ENCODE measurements at places on chromosomes 3 and 15.
A peak's percentile ranks its signal among the peaks of the same experiment; 100 is the strongest.

DNA sequence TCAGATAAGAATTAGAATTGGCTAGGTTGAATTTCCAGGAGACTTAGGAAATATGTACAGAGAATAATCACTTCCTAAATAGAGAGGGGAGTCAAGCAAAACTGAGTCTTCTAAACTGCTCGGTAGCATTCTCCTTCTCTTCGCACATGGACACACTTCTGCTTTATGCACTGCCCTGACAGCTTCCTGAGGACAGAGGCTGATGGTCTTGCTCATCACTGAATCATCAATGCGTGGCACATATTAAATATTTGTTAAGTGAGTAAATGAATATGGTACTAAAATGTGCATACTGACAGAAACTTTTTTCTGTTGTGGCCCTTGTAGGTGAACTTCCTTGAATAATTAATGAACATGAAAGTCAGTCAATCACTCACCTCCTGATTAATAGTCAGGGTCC is 315.5 kb downstream of the FHIT start:
- DNase-seq = no peak

DNA sequence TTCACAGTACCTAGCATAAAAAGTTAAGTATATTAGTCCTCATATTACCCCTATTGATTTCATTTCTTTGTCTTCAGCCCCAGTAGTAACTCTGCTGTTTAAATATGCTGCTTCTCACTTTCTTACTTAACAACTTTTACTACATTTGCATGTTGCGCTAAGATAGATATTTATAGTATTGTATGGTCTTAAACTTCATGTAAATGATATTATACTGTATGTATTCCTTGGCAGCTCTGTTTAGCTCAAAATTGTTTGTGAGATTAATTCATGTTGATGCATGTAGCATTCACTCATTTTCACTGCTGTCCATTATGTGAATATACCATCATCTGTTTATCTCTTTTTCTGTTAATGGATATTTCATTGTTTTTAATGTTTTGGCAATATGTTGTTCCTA is 64.4 kb downstream of the PPM1L start:
- no peak for DNase-seq

DNA sequence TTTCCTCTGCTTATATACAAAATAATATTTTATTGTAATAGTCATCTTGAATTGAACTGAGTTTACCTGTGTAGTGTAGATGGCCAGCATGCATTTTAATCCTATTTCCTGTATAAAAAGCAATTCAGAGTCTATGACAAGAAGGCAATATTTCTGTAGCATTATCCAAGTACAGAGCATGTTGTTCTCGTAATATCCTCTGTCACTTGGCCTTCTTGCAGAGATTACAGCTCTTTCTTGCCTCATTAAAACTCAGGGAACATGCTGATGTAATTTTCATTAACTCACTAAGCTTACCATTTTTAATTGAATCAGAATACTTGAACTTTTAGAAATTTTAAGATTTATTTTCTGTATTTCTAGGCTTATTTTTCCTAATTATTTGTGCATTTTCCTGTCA is 203.3 kb upstream of the AGTR1 start:
- DNase-seq = peak; percentile 28

- DNase-seq = no peak
These were observed 37.6 kb upstream of the DUSP7 start for GRCh38 chr3:52093756-52094545.

DNA sequence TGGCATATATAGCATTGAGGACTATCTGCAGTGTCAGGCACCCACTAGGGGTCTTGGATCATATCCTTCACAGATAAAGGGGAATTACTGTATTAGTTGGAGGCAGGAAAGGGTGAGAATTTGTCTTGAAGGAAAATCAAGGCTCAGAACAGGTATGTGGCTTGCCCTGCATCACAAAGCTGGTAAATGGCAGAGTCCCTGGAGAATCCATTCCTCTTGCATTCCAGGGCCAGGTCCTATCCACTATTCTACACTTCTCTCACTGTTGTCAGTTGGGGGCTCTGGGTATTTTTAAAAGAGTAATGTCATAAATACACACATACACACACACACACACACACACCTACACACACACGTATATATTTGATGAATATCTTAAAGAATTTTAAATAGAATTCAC is 19.8 kb upstream of the FGF12 start:
- no peak for DNase-seq

DNA sequence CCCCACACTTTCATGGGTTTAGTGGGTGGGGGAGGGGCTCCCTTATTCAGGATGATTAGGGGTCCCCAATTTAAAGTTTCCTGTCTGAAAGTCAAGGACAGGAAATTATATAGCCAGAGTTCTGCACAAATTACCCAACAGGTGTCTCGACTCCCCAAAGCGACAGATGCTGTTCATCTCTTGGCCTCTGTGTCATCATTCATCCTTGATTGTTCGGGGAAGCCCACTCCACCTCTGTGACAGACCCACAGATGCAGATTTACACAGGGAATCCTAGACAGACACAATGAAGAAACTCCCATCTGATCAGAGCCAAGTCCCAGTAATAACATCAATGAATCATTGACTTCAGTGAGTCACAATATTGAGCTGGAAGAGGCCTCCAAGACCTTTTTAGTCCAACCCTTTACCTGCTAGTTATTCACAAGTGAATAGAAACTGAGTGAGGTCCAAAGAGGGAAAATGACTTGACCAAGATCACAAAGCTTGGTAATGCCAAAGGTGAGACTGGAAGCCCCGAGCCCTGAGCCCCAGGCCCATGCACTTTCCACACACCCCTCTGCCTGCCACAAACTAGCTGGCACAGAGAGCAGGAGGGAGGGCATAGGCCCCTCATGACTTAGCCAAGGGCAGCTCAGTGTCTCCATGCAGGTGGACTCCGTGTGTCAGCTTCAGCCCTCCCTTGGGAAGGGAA is 7.9 kb upstream of the SRP14 start:
- DNase-seq = no peak

- no peak for DNase-seq
These were observed 249.7 kb downstream of the KCNMB2 start for GRCh38 chr3:178785961-178786360.

DNA sequence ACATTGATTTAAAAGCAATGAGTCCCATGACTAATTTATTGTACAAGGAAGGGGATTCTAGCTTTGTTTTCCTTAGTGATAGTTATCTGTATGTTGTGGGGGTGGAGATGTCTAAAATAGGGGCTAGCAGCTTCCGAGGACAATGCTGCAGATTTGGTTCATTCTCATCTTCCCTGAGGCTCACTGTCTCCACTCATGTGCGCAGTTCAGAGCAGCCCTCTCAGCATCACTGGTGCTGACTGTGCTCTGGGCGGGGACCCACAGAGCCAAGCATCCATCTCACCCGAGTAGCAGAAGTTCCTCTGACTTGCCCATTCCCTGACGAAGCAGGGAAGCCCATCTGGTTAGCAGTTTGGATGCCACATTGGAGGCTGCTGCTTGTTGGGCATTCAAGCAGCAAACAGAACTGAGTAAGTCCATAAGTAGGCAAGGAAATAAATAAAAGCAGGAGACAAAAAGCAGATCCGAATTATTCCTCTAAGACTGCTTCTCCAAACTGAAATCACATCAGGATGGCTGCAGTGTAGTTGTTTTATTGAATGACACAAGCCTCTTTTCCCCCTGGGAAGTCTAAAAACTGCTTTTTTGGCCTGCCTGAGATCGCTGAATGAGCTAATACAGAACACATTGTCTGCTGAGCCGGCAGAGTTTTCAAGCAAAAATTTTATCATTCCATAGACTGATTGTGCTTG is 27.5 kb downstream of the RARB start:
- no peak for DNase-seq

GRCh38 chr15:45351227-45351626 is 27.1 kb downstream of the GATM start:
- no peak for DNase-seq

GRCh38 chr15:59335207-59335786 is 37.4 kb downstream of the MYO1E start:
- DNase-seq = no peak

DNA sequence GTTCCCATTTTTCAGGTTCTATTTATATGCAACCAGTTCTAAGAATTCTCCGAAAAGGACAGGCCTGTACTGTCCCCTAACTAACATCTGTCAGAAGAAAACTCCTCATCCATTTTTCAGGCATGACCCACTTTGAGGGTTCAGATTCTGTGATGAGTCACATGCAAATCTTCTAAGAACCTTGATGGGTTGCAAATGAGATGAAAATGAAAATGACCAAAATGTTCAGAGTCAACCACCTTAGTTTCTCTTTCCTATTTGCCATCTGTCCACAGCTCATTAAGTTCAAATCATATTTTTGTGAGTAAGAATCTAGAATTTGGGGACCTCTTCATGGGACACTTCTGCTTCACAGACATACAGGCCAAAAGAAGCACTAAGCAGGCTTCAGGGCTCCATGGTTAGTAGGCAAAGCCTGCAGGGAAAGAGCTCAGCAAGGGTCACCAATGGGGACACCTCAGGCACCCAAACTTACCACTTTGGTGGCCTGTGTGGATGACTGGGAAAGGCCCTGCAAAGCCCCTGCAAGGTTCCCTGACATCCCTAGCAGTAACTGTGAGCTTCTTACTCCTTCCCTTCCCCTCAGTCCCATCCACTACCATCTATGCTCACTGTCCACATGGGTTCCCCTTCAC is 122.0 kb downstream of the WDR76 start:
- DNase-seq = no peak

DNA sequence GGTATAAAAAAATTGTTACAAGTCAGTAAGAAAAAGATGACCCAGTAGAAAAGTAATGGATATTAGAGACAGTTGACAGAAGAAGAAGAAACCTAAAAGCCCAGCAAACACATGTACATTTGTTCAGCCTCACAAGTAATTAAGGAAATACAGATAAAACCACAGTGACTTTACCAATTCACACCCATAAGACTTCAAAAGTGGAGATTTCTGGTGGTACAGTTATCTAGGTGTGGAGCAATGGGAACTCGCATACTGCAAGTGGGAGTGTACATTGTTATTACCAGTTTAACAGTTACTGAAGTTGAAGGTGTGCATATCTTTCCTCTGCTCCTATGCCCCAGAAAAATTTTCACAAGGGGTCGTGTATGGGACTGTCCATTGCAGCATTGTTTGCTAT is 18.1 kb upstream of the MAPKBP1 start:
- peak; percentile 58 for DNase-seq

All from hematopoietic multipotent progenitor cell treated with erythropoietin and hydrocortisone succinate and interleukin-3 and kit ligand, for 4 days (in vitro differentiated cells).